ENCODE measurements at places on chromosomes 3 and 15. TPM values are rescaled to one million over a fixed set of nuclear protein-coding genes. Genes with fewer than 3 reads are reported as not detected.

GRCh38 chr15:72790302-72790910 lies 6.8 kb upstream of the ADPGK start:
- no peak overlapping the region for H3K4me3 ChIP-seq
- no peaks in the 10 kb centered on the region for H3K4me1 ChIP-seq
- no peak overlapping the region for H3K27ac ChIP-seq
- H3K36me3 ChIP-seq = no peaks in the 10 kb centered on the region
- no peak for DNase-seq

GRCh38 chr3:73504239-73504638 lies 120.5 kb downstream of the PDZRN3 start:
- H3K4me3 ChIP-seq = no peak overlapping the region
- H3K4me1 ChIP-seq = peaks cover 39% of the 10 kb centered on the region
- no peaks in the 10 kb centered on the region for H3K27me3 ChIP-seq
- no peak for DNase-seq
- no peaks in the 10 kb centered on the region for H3K36me3 ChIP-seq

LYZL4 gene
- total RNA-seq = not detected

CAPN3 gene
- 0.59 TPM for total RNA-seq

GRCh38 chr3:158742871-158743663 lies 10.8 kb upstream of the RARRES1 start:
- no peaks in the 10 kb centered on the region for H3K27me3 ChIP-seq
- H3K4me3 ChIP-seq = no peak overlapping the region
- H3K4me1 ChIP-seq = no peaks in the 10 kb centered on the region
- DNase-seq = no peak
- H3K27ac ChIP-seq = no peak overlapping the region

DNA sequence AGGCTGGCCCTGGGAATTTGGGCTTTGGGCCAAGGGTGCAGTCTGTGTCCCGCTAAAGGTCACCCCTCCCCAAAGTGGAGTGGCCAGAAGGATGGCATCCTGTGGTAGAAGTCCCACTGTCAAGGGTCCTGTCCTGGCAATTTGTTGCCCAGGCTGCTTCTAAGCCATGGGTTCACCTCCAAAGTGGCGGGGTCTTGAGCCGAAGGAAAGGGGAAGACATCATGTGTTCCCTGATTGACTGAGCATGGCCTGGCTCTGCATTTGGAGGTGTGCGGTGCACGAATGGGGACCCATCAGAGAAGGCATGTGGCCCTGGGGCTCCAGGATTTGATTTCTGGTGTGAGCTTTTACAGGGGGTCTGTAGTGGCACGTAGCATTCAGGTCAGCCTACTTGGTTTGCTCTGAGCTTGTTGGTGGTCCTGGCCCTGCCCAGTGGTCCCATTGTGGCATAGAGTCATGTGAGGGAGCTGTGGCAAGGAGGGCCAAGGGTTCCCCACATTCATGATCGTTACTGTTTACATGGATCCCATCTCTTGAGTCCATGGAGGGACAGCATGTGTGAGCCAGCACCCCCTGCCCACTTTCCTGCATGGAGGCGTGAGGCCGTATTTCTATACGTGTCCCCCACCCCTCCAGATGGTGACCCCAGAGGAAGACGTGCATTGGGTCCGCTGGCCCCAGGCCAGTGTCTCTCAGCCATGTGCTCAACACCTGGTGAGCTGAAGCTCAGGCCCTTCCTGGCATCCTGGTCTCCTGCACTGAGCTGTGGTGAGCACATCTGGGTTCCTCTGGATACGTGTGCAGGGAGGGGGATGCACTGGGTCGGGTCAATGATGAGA lies 225.1 kb downstream of the SNRPN start:
- H3K27me3 ChIP-seq = no peaks in the 10 kb centered on the region
- H3K4me1 ChIP-seq = no peaks in the 10 kb centered on the region
- H3K27ac ChIP-seq = no peak overlapping the region
- H3K4me3 ChIP-seq = no peak overlapping the region
- no peaks in the 10 kb centered on the region for H3K36me3 ChIP-seq
- no peak for DNase-seq

KLHL6 gene
- not detected for total RNA-seq

DNA sequence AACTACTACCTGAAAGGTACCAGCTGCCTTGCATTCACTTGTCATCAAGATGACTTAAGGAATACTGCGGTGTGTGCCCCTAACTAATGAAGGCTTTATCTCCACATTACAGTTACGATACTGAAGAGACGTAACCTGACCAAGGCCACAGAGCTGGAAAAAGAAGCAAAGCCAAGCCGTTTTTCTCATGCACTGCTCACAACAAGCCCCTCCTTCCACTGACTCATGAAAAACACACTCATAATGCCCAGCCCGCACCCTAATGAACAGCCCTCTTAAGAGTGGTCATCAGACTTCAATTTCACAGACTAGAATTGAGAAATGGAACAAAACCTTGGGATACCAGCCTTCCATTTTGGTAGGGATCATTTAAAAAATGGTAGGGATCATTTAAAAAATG lies 11.6 kb downstream of the PSMD6 start:
- DNase-seq = no peak
- no peak overlapping the region for H3K27ac ChIP-seq
- no peak overlapping the region for H3K4me3 ChIP-seq
- H3K27me3 ChIP-seq = no peaks in the 10 kb centered on the region

GRCh38 chr15:57503911-57504598 lies 87.6 kb upstream of the MYZAP start:
- H3K27me3 ChIP-seq = no peaks in the 10 kb centered on the region
- H3K4me1 ChIP-seq = peaks cover 8% of the 10 kb centered on the region
- H3K4me3 ChIP-seq = no peak overlapping the region
- no peak for DNase-seq

SERPINI1 gene
- 0.23 TPM for total RNA-seq

DNA sequence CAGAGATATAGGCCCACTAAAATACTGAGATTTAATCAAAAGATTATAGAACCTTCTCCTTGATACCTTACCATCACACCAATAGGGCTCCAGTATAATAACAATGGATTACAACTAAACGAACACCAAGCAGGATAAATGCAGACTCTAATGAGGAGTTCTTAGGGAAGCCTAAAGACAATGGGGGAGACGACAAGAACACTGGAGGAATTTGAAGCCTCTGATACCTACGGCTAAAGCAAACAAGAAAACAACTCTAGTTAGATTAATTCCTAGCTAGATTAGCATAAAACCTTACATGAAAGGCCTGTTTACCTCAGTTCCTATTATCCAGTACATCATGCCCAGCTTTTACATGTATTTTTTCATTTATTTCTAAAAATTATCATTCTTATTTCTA lies 35.1 kb downstream of the NGLY1 start:
- no peaks in the 10 kb centered on the region for H3K4me1 ChIP-seq
- no peaks in the 10 kb centered on the region for H3K27me3 ChIP-seq
- no peak overlapping the region for H3K4me3 ChIP-seq
- H3K27ac ChIP-seq = no peak overlapping the region

DNA sequence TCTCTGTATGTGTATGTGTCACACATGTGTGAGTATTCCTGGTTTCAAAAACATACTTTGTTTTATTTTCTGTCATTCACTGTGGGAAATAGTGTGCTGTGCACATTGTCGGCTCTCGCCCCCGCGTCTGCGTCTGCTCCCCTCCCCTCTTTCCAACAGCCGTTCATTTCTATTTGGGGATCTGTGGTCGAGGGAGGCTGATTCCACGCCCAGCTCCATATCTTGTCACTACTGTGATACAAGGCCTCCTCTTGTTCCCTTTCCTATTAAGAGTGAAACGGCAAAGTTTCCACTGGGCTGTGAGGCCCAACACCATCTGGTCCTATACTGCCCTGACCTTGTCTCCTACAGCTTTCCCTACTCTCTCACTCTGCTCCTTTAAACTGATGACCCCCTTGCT lies 172.5 kb upstream of the LRIG1 start:
- no peaks in the 10 kb centered on the region for H3K36me3 ChIP-seq
- H3K4me1 ChIP-seq = peaks cover 6% of the 10 kb centered on the region
- H3K4me3 ChIP-seq = no peak overlapping the region
- H3K27ac ChIP-seq = no peak overlapping the region
- no peak for DNase-seq

MTMR10 gene
- total RNA-seq = 10.6 TPM

DNA sequence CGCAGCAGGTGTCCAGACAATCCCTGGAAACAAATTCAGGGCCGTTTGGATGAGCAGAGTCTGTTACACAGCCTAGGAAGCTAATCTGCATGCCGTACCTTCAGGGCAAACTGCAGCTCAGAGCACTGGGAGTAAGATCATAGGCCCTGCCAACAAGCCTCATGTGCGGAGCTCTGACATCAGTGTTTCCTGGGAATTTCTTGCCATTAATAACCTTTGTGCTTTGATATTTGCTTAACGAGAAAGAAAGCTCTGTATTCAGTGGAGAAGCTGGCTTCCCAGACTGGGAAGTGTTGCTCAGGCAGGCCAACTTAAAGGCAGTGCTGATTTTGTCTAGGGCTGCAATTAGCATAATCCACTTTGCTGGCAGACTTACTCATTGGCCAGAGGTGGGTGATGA lies 116.1 kb upstream of the KLHL25 start:
- peaks cover 5% of the 10 kb centered on the region for H3K4me1 ChIP-seq
- no peak for DNase-seq
- H3K27ac ChIP-seq = no peak overlapping the region

DNA sequence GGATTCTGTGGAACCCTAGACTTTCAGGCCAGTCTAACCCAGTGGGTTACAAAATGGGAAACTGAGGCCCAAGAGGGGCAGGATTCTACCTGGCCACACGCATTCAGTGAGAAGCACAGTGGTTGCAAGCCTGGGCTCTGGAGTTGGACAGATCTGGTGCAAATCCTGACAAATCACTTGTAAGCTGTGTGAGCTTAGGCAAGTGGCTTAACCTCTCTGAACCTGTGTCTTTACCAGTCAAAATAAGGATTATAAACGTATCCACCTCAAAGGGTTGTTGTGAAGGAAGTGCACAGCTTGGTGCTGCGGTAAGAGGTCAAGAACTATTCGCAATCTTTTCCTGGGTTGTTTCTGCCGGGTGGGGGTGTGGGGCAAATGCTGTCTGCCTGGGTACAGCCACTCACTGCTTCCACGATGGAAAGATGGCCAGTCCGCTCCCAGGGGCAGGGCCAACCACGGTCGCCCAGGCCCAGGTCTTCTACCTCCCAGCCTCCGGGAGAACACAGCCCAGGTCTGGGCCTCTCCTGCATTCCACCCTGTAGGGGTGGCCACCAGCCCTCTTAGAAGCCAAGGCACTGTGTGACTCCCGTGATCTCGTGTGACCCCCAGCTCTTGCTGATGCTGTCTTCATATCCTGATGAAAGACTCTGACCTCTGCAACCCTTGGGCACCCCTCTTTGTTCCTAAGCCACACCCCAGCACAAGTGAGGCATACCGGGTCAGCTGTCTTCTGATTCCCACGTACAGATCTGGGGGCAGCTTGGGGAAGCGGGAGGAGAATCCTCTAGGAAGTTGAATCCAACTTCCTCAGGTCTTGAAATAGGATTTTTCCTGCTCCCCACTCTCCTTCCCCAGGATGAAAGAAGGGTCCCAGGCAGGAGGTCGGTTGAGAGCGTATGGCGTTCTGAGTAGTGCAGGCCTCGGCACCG lies 1.5 kb downstream of the CHRNA3 start:
- H3K27me3 ChIP-seq = no peaks in the 10 kb centered on the region
- H3K4me3 ChIP-seq = no peak overlapping the region
- no peak overlapping the region for H3K27ac ChIP-seq
- no peak for DNase-seq
- H3K36me3 ChIP-seq = no peaks in the 10 kb centered on the region

DNA sequence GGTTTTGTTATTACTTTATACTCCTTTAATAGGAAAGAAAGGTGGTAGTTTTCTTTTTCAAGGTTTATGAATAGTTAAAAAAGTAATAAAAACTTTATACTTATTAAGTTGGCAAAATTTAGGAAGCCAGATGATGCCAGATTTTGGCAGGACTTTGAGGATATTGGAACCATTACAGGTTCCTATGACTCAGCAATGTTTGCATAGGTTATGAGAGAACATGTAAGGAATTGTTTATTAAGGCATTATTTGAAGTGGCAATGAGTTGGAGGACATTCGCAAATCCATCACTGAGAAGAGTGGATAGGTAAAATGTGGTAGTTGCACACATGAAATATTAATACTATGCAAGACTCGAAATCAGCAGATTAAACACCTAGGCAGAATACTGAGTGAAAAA lies 29.9 kb downstream of the CDAN1 start:
- DNase-seq = no peak
- no peaks in the 10 kb centered on the region for H3K4me1 ChIP-seq
- H3K27ac ChIP-seq = no peak overlapping the region
- H3K36me3 ChIP-seq = peaks cover 26% of the 10 kb centered on the region

All from SJCRH30 (cell line).